Cerebellar cortex (tissue), 1 donor: ENCODE measurements at places on chromosomes 7 and 10.
A peak's percentile ranks its signal among the peaks of the same experiment; 100 is the strongest.

DNA sequence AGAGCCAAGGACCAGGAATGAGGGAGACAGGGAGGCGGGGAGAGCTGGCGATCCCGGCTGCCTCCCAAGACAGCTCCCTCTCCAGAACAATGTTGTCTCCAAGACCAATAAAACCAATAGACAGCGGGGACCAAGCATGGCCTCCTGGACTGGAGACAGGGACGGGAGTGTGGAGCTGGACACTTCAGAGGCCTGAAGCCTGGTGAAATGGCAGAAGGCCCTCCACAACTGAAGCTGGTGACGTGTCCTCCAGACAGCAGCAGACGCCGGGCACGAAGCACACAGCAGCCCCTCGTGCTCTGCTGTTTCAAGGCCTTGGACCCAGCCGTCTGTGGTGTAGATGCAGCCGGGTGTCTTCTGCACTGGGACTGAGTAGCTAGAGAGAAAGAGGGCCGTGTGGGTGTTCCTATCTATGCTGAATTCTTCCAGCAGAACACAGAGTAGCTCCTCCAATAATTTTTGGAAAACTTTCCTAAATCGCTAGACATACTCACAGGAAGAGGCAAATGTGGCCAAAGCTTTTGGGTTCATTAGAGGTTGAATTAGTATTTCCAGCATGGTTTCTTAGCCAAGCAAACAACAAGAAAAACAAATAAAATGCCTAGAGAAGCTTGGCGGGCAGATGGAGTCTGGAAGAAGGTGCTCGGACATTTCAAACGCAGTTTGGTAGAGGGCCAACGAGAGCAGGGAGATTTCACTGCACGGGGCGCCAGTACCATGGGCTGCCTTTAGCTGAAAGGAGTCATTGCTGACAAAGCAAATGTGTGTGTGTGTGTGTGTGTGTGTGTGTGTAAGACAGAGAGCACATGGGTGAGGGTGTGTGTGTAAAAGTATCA, 570.4 kb downstream of the TCERG1L start:
- no peak for DNase-seq

GRCh38 chr7:47576031-47576865, 5.7 kb downstream of the TNS3 start:
- DNase-seq: no peak

DNA sequence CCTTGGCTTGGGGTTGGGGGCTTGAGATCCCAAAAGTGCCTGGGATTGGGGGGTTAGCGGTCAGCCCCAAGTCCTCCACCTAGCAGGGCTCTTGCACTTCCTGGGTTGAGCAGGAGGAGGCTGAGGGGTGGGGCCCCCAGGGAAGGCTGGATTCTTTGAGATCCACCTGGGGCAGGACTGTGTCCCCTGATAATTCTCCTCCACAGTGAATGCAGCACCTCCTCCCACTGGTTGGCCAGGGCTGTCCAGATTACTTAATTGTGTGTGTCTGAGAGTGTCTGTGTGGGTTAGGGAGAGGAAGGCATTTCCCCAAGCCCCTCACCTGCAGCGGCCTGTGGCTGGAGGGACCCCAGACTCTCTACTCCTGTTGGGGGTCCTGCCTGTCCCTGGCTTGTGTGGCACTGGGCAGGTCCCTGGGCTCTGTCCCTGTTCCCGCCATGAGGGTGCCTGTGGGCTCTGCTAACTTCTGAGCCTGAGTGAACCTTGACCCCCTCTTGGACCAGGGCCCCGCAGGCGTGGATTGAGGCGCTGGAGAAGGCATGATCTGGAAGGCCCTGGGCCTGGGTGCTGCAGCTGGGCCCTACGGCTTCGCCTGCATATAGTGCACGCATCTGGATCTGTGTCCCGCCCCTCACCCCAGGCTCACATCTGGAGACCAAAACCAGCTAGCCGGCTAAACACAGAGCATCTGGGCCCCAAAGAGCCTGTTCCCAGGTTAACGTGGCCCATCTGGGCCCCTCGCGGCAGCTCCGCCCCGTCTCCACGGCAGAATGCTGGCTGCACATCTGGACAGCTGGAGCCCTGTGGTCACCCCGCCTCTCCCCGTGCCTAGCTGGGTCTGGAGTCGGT, 10.4 kb downstream of the TMEM270 start:
- no peak for DNase-seq

DNA sequence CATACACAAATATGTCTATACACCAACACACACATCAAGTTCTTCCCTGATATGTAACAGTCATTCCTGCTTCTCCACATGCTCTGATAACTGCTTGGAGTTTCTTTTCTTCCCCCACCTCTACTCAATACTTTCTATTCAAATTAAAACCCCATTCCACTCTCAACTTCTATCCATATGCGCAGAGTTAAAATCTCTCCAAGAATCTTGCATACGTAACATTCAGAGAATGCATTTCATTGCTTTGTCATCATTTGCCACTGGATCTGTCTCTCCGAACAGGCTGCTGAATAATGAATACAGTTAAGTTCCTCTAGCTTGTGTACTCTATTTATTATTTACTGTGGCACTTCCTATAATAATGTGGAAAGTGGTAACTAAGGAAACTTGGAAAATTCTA, 68.8 kb downstream of the DGKB start:
- no peak for DNase-seq

GRCh38 chr7:572416-573268, 53.0 kb upstream of the PDGFA start:
- DNase-seq: no peak

DNA sequence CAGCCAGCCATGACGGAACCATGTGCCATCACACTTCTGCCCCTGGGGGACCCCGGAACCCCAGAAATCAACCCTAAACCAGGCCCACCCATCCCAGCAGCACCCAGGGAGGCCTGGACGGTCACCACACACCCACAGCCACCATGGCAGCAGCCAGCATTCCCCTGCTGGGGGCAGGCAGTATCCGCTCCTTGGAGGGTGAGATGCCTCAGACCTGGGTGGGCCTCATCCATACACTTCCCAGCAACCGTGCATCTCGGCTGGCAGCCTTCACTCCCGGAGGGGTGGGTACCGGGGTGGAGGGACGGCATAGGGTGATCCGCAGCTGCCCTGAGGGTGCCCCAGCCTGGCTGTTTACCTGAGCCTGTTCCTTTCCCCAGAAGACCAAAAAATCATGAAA, 69.1 kb upstream of the FAM20C start:
- DNase-seq: no peak

- no peak for DNase-seq
These were observed 47.4 kb downstream of the ANKRD61 start for GRCh38 chr7:6078548-6078947.

DNA sequence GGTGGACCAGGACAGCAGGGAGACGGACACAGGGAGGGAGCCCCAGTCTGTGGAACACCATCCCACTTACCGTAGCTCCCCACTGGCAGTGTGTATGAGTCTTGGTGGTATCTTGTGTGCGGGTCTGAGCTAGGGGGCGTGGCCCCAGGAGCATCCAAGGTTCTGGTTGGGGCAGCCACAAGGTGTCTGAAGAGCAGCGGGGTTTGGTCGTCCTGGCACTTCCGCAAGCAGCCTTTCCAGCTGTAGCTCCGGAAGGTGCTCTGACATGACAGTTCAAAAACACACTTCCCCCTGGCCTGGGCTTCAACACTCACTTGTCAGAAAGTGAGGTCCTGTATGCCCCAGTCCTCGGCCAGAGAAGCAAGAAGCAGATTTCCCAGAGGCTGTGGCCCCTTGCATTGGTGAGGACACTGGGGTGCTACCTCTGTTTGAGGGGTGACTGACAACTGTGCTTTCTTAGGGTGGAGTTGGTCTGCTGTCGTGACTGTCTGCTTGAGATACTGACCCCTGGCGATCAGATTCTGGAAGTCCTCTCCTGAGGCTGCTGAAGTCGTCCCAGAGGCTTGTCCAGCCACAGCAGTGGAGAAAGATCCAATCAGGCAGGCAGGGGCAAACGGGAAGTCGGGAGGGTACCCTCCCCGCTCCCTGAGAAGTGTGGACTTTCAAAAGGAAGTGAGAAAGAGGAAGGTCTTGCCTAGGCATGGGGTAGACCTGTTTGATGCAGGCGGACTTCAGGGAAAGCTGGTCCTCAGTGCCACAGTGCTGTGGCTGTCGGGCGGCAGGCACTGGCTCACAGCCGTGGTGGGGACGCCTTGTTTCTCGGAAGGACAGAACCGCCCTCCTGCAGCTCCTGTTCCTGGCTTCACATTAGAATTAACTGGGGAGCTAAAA, 51.4 kb upstream of the PFKFB3 start:
- peak; percentile 67 for DNase-seq

GRCh38 chr10:125023862-125024496, 82.1 kb downstream of the ZRANB1 start:
- peak; percentile 73 for DNase-seq

- no peak for DNase-seq
These were observed 311.6 kb upstream of the LRRN3 start for GRCh38 chr7:110779339-110779738.

- no peak for DNase-seq
These were observed 28.8 kb upstream of the KMT2E start for GRCh38 chr7:104985259-104985617.

DNA sequence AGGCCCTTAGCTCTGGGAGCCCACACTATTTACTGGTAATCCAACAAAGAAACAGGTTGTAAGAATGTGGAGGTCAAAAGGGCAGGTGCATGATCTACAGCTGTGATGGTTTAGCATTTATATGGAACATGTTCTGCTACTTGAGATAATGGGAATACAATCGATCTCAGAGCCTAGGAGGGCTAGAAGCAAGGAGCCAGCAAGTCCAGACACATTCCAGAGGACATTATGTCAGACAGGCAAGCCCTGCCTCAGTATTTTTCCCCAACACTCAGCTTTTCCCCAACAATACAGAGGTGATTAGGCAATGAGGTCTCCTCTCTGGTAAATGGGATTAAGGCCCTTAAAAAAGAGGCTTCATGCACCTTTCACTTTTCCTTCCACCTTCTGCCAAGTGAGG, 21.4 kb upstream of the GNAT3 start:
- DNase-seq: no peak

GRCh38 chr7:12884033-12884432, 196.6 kb downstream of the ARL4A start:
- no peak for DNase-seq

DNA sequence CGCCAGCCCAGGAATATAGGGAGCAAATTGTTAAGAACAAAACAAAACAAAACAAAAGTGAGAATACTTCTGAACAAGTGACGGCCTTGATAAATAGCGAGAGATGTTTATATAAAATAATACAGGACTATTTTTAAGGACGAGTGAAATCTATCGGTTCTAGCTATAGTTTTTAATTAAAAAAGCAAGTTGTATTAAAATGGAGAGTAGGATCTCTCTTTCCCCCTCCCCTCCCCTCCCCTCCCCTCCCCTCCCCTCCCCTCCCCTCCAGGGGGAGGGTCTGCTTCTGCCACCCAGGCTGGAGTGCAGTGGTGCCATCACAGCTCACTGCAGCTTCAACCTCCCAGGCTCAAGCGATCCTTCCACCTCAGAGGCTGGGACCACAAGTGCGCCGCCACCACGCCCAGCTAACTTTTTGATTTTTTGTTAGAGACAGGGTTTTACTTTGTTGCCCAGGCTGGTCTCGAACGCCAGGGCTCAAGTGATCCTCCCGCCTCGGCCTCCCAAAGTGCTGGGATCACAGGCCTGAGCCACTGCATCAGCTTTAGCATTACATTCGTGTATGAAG, 440 bp upstream of the TCAF1 start:
- no peak for DNase-seq
